ENCODE measurements at places on chromosomes 1 and 21. TPM values are rescaled to one million over a fixed set of nuclear protein-coding genes. Genes with fewer than 3 reads are reported as not detected.

KCNJ9 gene
- not detected for total RNA-seq

LRP8 gene
- 6.2 TPM for total RNA-seq

SMG5 gene
- total RNA-seq, result 24.6 TPM

AADACL3 gene
- total RNA-seq, result not detected

SPRR1A gene
- not detected for total RNA-seq

PPIAL4G gene
- not detected for total RNA-seq

ATAD3C gene
- total RNA-seq, result not detected

MATN1 gene
- total RNA-seq, result not detected

CFHR3 gene
- 0.31 TPM for total RNA-seq

TMEM125 gene
- total RNA-seq, result not detected

CRYAA gene
- total RNA-seq, result not detected

RNU1-3 gene
- total RNA-seq, result under 0.01 TPM

ESPN gene
- total RNA-seq, result not detected

AMY1C gene
- not detected for total RNA-seq

OR6N1 gene
- total RNA-seq, result not detected

CALML6 gene
- 0.10 TPM for total RNA-seq

Data from cardiac ventricle fibroblast (primary cell).